ENCODE measurements at places on chromosomes 5 and 9.

GRCh38 chr5:150058480-150059126, 27.8 kb downstream of the CSF1R start:
- DNase-seq: peak; percentile 88

DNA sequence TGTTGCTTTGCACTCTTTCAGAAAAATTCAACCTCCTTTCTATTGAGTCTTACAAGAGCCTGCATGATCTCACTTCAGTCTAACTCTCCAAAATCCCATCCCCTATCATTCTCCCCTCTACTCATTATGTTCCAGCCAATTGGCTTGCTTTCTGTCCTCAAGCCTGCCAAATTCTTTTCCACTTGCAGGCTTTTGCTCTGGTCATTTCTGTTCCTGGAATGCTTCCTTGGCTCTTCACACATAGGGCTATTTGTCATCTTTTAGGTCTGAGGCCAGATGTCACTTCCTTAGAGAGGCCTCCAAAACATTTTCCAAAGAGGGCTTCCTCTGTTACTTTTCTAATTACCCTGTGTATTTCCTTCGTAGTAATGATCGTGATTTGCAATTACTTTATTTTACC, 11.8 kb upstream of the CHD1 start:
- no peak for DNase-seq

DNA sequence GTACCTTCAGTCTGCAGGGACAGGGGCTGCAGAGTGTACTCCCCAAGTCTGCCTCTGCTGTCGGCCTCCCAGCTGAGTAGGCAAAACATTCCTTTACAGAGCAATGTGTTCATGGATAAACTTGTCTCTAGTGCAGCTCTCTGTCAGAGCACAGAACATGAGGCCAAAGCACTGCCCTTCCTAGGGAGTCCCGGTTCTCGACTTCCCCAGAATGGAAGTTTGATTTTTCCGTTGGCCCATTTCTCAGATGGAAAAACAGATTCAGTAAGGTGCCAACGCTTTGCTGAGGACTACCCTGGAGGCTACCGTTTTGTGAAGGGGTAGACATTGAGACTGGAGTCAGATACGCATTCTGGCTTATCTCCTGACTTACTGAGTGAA, 422 bp upstream of the TRIM32 start:
- no peak for DNase-seq

DNA sequence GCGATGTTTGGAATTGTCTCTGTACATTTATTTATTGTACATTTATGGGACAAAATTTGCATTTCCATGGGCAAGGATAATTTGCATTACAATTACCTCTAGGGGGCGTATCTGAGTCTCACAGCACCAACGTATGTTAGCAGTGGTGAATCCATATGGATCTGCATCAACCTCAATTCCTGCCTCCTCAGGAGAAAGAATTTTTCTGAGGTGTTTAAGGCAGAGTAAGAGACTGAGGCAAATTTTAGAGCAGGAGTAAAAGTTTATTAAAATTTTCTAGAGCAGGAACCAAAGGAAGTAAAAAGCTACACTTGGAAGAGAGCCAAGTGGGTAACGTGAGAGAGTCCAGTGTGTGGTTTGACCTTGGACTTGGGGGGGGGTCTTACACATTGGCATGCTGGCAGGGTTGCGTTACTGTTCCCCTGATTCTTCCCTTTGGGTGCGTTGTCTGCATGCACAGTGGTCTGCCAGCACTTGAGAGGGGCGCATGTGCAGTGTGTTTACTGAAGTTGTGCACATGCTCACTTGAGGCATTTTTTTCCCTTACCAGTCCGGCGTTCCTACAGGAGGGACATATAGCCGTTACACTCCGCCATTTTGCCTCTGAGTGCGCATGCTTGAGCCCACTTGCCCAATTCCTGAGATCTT, 21.0 kb upstream of the RAB14 start:
- DNase-seq: no peak

- peak; percentile 45 for DNase-seq
Observed at GRCh38 chr9:36995927-36996705, 38.0 kb downstream of the PAX5 start.

- DNase-seq: no peak
Observed at GRCh38 chr5:153572411-153573145, 82.1 kb downstream of the GRIA1 start.

DNA sequence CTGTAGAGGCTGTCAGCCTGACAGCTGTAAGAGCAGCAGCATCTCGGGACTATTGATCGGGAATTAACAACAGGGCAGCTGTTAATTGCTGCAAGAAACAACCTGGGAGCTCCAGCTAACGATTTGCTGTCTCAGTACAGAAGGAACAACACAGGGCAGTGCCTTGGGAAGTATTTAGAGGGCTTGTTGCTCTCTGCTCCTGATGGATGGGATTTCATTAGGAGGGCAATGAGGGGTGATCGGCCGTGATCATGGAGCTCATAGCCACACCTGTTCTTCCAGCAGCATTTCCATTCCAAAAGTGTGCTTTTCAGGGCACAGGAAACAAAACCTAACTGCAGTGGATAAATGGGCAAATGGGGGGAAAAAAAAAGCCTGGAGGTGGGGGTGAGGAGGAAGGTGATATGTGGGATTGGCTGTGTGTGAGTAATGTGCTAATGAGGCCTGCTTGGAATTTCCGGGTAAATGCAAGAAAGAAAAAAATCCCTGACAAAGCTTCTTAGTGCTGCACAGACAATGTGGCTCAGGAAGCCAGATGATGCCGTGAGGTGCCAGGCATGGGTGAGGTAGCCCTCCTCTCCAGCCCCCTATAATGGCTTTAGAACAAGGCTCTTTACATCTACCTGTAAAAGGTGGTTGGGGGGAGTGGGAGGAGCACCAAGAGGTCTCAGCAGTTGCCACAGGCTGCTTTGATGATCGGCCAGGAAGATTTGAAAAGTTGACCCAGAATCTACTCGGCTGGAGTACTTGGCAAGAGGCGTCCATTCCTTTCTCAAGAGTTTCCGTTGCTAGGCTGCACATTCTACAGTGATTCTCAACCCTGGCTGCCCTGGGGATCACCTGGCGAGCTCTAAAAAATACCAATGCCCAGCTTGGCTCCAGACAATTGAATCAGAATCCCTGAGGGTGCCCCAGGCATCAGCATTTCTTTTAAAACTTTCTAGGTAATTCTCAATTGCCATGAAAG, 139.5 kb upstream of the KLF9 start:
- DNase-seq: peak; percentile 67

DNA sequence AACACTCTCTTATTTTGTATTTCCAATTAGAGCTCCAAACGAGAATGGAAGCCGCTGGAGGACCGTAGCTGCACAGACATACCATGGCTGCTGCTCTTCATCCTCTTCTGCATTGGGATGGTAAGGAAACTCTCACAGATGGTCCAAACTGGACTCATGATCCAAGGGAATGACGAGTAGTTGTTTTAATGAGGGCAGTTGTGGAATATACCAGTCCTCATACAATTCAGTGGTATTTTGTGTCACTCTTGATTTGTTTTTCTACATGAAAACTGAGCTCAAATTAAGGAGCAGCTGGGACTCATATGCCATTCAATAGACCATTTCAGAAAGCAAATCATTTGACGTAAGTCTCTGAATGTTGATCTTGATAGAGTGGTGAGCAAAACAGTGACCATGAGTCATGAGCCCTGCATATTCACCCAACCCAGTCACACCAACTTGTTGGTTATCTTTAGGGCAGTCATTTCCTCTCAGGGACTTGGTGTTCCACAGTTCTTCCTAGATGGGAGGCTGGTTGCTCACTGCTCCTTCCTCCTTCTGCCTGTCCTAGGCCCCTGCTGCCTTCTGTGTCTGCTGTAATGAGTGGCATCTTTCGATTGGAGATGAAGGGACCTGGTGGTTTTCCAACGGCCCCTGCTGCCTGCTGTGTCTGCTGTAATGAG, 54.9 kb downstream of the SLC44A1 start:
- DNase-seq: peak; percentile 80

DNA sequence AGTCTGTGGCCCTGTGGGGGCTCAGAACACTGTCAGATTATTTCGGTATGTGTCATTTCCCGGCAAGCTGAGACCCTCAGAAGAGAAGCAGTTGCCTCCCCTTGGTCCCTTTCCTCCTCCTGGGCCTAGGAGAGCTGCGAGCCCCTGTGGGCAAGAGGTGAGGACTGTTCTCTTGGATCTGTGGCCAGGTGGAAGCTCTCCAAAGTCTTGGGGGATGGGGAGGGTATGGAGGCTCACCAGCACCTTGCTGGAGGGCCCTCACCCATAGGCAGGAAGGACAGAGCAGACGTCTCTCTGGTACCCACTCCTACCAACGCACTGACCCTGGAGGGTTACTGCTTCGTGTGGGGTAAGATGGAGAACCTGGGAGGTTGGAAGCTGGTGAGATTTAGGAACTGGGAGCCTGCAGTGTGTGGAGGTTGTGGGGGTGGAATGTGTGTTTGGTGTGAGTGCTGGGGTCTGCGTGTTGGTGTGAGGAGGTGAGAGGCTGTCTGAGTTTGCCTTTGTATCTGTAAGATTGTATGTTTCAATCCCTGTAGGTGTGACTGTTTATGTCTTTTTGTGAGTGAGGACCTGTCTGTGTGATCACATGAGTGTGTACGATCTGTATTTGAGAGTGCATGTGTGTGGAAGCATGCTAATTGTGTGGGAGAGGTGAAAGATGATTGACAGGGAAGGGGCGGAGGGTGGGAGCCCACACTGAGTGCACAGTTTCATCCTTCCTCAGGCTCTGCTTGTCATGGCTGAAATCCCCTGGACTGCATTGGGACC, 52.4 kb upstream of the PSD2 start:
- DNase-seq: no peak

GRCh38 chr5:43634621-43635020, 31.6 kb downstream of the NNT start:
- DNase-seq: no peak

GRCh38 chr5:119355685-119356611, at the start of gene TNFAIP8:
Gene TNFAIP8 (plus strand): TSS chr5:119356019. CDS start chr5:119356091, 72 bp downstream.
- DNase-seq: peak; percentile 96

DNA sequence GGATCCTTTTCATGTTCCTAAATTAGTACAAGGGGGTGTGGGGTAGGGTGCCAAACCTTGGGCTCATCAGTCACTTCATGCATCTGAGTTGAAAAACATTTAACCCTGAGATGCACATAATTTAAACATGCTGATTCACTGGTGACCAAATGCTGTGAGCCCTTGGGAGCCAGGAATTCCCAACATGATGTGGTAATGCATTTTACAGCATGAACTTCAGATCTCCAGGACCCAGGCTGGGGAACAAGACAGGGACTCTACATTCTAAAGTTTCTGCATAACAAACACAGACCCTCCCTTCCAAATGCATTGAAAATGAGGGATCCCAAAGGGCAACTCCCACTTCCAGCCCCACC, 322.2 kb downstream of the NDUFS4 start:
- DNase-seq: no peak

DNA sequence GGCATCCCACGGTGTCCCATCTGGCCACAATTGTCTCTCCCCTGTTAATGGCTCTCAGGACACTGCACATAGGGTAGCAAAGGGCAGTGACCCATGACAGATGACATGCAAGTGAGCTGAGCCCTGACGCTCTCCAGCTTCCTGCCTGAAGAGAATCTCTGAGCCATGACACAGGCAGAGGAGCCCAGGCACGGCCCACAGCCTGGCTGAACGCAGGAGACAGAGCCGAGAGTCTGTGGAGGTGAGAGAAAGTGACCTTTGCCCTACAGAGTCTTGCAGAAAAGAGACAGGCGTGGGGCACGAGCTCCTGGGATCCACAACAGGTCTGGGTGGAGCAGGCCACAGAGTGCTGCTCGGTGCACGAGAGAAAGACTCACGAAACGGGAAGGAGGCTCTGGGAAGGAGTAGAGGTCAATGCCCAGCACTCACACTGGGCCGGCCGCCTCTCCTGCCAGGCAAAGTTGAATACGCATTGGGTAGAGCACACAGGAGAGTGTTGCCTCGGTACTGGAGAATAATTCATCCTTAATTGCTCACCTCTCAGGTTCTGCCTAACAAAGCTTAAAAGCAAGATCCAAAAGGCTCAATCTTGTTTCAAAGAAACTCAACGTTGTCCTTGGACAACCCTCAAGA, 90.3 kb downstream of the MRPL36 start:
- no peak for DNase-seq

GRCh38 chr5:71839096-71839884, 120.2 kb downstream of the CARTPT start:
- DNase-seq: no peak

GRCh38 chr5:31811210-31811609, 172.3 kb downstream of the PDZD2 start:
- peak; percentile 58 for DNase-seq

DNA sequence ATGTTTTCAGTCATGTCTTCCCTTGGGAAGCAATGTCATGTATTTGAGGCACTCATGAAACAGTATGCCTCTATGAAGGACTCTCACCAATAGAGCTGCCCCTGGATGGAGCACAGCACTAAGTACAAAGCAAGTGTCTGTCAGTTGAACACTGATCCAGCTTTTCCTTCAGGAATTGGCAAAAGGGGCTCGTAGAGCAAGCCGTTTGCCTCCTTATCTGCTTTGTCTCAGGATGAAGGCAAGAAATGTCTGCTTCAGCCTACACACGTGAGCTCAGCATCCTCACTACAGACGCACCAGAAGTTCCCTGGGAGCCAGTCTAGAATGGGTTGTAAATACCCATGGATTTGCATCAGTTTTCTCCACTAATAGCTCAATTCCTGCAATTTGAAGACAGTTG, 743.0 kb upstream of the DMAC1 start:
- no peak for DNase-seq

DNA sequence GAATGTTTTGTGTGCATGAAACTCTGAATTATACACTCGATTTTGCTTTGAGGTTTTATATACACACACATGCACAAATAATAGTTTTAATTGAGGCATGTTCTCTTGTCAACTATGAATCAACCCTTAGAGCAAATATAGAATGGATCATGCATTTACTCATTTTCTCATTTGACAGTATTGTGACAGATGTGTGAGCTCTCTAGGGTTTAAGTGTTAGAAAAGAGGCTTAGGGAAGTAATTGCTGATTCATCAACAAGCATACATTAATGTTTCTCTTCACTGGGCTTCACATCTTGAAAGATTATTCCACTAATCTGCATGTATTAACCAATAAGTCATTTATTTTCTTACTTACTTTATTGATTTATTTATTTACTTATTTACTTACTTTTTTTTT, 1356.8 kb upstream of the ACO1 start:
- DNase-seq: no peak

DNA sequence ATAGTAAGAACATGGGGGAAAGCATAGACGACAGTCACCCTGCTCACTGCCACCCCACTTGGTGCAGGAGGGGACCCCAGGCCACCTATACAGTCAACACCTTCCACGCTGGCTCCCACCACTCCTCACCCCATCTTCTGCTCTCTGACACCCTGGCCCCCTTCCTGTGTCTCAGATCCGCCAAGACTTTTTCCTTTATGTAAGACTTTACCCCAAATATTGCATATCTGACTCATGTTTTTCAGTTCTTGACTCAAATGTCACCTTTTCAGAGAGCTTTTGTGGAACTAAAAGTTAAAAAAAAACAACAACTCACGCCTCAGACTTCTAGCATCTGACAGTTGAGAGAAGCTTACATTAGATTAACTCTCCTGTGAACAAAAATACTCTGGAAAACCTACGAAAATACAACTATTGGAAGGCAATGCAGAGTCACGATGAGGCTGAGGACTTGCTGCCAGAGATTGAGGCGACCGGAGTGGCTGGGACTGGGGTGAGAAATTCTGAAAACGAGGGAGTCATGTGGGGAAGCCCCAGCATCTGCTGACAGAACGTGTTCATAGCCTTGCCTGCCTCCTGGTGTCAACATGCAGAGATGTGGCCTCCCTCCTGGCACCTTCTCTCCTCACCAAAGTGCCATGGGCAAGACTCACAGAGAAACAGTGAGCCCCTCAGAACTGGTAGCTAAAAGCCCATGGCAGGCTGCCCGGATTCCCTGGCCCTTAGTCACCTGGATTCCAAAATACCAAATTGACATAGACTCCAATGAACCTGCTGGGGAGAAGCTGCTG, 22.4 kb upstream of the FCN2 start:
- no peak for DNase-seq

- no peak for DNase-seq
Observed at GRCh38 chr9:4844056-4844838, 51.5 kb downstream of the RCL1 start.
